ENCODE measurements at places on chromosomes 12 and 14.

GRCh38 chr12:92290350-92290695 is 144.7 kb upstream of the BTG1 start:
- no peak for DNase-seq

- DNase-seq: no peak
Measured at GRCh38 chr12:84658877-84659276, 253.7 kb downstream of the SLC6A15 start.

DNA sequence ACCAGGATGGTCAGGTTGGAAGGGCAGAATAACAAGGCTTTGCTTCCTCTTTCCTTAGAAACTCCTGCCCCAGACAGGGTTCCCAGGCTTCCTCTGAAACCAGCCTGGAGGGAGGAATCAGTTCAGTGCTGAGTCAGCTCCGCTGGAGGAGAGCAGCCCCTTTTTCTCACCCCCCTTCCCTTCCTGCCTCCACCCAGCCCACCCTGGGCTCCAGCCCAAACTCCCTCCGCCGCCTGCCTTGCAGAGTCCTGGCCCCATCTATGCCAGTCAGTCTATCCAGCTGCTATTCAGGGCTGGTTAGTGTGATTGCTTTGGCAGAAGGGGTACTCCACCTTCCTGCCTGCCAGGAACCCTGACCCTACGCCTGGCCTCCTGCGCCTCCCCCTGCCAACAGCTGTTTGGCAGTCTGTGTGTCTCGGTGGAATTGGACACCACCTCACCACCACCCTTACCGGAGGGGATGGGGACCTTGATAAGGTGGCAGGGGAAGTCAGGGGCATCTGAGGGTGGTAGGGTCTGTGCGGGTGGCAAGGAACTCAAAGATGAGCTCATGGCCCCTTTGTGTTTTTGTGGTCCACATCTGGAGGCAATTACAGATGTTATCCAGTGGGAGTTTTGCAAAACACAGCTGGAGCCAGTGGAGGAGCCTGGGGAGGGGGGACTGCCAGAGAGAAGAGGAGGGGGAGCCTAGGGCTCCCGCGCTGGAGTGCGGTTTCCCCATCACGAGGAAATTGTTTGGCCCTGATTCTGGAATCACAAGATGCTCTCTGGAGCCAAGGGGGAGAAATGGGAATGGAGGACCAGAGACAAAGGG is 12.2 kb downstream of the MMP14 start:
- no peak for DNase-seq

GRCh38 chr12:89863968-89864367 is 155.3 kb upstream of the ATP2B1 start:
- no peak for DNase-seq

DNA sequence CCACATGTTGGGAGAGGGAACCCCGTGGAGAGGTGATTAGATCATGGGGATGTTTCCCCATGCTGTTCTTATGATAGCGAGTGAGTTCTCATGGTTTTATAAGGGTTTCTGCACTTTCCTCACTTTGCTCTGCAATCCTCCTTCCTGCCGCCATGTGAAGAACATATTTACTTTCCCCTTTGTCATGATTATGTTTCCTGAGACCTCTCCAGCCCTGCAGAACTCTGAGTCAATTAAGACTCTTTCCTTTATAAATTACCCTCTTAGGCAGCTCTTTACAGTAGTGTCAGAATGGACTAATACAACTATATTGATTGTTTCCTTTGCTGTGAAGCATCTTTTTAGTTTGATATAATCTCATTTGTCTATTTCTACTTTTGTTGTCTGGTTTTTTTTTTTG is 13.1 kb upstream of the RASSF9 start:
- no peak for DNase-seq

DNA sequence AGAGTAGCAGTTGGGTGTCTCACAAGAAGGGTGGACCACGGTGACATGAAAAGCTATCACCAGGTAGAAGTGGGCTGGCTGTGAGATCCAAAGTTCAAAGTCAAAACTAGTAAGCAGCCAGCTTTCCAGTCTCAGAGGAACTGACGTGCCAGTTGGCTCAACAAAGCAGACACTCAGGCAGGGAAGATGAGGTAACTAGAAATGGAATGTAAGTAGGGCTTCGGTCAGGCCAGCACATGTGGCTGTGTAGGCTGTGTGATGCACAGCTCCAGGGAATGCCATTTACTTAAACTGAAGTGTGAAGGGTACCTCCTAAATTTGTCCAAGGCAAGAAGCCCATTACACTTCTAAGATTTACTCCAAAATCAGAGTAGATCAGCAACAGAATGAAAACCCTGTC is 43.6 kb downstream of the PTPRR start:
- DNase-seq: no peak

DNA sequence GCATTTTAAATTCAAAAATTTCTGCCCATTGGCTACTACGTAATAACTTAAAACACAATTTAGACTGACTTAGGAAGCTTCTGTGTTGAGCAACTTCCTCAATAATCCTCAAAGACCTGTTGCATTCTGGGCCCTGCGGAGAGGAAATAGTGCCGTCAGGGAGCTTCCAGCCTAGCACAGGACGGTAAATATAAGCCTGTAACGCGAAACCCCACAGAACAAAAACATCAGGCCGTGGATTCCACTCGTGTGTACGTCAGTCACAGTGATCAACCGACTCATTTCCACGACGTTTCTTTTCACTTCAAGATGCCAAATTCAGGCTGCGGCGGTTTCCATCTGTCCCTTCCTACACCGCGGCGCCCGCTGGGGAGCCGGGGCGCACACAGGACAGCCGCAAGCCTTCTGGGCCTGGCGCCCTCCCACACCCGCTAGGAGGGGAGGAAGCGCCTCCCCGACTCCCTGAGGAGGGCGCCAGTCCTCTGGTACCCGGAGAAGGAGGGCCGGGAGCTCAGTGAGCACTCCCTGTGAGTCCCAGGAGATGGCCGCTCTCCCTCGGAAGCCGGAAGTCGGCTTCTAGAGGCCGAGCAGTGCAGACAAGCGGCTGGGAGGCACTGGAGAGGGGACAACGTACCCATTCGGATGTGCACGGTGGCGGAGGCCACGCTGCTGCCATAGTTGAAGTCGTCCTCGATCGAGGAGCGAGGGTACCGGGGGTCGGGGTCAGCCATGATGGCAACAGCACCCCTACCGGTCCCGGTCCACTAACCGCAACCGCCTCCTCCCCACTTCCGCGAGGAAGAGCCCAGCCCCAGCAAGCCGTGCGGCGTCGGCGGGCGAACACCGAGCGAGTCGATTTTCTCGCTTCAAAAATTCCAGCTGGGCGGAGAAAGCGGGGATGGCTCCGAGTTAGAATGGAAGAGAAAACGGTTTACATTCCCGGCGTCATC is at the start of gene TMBIM4:
TSS of gene TMBIM4 (minus strand) at position 776 of the 950 bp plus-strand sequence. CDS start at position 731, 45 bp downstream.
- peak; percentile 96 for DNase-seq

GRCh38 chr12:50739611-50740010 is 24.3 kb upstream of the ATF1 start:
- no peak for DNase-seq

GRCh38 chr14:95322651-95323050 is 2.9 kb upstream of the CLMN start:
- no peak for DNase-seq

All from NCI-H510A (cell line).